ENCODE measurements at places on chromosomes 7 and 10. TPM values are rescaled to one million over a fixed set of nuclear protein-coding genes. Genes with fewer than 3 reads are reported as not detected.

The HACD1 gene
- 5.2 TPM for polyA plus RNA-seq

The PON1 gene
- polyA plus RNA-seq: not detected

The SFXN2 gene
- 0.20 TPM for polyA plus RNA-seq

The HILPDA gene
- 9.1 TPM for polyA plus RNA-seq
